RPMI8226 (cell line): ENCODE measurements at places on chromosomes 2 and 18.

DNA sequence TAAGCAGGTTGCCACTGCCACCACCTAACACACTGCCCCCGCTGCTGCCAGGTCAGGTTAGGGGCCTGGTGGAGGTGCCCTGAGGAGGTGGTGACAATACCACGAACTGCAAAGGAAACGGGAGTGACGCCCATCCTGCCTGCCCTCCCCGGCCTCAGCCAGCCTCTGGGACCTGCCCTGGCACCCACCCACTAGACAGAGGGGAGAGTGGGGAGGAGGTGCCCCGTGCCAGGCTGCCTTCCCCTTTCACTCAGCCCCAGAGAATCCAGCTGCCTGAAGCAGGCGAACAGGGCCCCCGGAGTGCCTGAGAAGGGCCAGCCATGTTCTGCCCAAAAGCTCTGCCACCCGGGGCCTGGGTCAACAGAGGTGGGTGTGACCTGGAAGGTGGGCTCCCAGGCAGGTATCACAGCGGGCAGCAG, 44.5 kb upstream of the FOSL2 start:
- DNase-seq: no peak

- no peak for DNase-seq
These were observed 9.6 kb upstream of the ITPRIPL1 start for GRCh38 chr2:96315400-96316071.

DNA sequence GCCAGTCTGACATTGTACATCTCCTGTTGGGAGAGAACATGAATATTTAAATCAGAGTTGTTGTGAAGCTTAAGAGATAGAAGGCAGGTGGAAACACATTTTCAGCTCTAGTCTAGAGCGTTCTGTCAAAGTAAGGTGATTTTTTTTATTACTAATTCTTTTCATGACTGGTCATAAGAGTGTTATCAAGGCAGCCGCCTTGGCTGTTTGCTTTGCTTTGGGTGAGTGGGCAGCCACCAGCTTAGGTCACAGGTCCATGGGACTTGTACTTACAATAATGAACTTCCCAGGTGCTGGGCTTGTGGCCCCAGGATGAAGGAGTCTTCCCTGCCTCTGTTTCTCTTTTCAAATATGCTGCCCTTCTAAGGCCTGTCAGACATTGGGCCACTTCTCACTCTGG, 256.3 kb downstream of the SRBD1 start:
- no peak for DNase-seq

GRCh38 chr18:54561706-54562267, 29.3 kb upstream of the DYNAP start:
- DNase-seq: no peak

GRCh38 chr2:36834731-36835524, 131.4 kb downstream of the STRN start:
- DNase-seq: no peak

DNA sequence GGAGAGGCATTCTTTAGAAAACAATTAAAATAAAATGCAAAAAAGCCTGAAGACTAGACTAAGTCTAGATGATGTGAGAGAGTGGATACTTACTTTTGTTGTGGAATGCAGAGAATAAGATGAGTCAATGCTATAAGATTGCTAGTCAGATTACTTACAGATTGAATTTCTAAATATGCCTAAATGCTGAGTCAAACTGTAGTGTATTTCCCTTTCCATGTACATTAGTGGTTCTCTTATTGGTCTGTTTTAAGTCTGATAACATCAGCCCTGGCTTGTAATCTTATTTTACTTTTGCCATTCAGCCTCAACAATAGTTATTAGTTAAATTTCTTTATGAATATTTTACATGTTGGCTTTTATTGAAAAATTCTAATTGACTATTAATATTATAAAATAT, 702.7 kb downstream of the SOCS6 start:
- no peak for DNase-seq

DNA sequence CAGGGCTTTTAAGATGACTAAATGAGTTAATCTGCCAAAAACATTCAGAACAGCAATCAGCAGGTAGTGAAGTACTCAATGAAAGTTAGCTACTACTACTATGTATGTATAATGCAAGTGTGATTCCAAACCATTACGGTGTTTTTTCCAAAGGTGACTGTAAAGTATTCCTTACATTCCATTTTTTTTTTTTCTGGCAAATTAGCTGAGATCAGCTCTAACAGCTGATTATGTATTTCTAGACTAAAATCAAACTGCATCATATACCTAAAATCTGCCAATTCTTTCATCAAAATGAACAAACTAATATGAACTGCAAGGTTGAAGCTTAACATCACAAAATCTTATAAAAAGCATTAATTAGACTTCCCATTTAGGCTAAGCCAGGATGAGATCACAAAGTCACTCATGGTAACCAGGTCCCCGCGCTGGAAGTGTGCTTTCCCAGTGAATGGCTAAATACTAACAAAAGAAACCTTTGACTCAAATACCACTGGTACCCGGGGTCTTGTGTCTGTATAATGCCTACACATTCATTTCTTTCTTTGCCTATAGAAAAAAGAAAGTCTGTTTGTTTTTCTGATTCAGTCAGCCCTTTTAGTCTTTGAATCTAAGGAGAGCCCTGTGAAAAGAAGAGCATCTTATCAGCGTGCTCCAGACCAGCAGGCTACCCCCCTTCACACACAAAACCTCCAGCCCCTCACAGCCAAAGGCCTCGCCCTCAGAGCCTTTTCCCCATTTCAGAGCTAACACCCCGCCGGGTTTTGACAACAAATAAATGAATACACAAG, 88.3 kb downstream of the RBMS1 start:
- no peak for DNase-seq

GRCh38 chr2:105869341-105869740, 124.6 kb downstream of the NCK2 start:
- DNase-seq: peak; percentile 7

DNA sequence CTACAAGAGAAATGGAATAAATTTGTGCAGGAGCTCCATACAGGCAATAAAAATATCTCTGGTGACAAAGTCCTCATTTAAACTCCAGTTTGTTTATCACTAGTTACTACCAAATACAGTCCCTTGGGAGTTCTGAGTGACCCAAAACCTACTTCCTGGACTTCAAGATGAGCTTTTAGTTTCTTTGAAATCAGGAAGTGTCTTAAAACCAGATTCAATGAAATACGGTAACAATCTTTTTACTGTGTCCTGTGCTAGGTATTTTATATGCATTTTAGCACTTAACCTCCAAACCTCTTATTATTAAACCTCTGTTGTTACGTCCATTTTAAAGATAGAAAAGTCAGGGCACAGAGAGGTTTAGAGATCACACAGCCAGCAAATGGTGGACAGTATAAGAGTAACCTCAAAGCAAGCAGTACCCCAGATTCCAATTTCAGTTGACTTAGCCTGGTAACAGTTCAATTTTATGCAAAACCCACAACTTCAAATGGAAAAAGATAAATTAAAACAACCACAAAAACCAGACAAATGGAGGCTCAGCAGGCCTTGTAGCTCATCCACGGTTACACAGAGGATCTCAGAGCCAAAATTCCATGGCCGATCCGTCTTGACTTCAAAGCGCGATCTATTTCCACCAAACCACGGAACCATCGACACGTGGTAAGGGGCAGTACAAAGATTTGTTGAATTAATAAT, 1.3 kb upstream of the KCMF1 start:
- DNase-seq: no peak
